ENCODE measurements at places on chromosomes 3 and 15.

- DNase-seq, result no peak
These were observed 763 bp downstream of the GOLGB1 start for GRCh38 chr3:121748680-121749275.

DNA sequence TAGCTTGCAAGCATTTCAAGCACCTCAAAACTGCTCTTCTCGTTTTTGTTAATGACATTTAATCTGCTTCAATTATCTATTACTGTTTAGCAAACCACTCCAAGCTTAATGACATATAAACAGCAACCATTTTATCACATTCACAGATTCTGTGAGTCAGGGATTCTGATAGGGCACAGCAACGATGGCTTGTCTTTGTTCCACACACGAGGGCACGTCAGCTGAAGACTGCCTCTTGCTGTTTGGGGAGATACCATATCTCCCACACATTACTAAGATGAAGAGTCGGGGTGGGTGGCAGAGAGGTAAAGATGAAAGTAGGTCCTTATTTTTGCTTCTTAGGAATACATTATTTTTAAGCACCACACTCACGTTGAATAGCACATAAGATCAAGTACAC is 19.3 kb downstream of the CPOX start:
- no peak for DNase-seq

- no peak for DNase-seq
These were observed 70.4 kb downstream of the UMPS start for GRCh38 chr3:124800511-124801258.

DNA sequence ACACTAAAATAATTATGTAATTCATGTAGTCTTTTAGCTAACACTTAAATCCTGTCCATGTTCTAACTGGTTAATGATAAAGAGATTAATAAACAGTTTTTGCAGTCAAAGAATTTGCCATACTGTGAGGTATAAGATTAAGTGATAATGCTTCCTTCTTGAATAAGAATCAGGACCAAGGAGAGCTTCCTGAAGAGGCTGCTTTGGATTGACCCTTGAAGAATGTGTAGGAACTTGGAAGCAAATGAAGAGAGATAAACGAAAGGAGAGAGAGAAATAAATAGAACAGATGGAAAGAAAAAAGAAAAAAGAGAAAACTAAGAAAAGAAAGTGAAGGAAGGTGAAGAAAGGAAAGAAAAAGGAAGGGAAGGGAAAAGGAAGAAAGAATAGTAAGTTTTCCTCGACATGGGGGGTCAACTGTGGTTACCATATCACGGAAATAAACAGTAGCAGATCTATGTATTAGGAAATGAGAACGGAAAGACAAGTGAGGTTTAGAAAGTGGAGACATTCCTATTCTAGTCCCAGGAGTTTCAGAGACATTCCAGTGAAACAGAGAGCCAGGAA is 539.8 kb downstream of the FGF12 start:
- DNase-seq, result no peak

- DNase-seq, result no peak
These were observed 18.3 kb downstream of the UBAP1L start for GRCh38 chr15:65096481-65097385.
